Anterior cingulate cortex (tissue), 58 donors: ENCODE measurements at places on chromosomes 1 and 21.

DNA sequence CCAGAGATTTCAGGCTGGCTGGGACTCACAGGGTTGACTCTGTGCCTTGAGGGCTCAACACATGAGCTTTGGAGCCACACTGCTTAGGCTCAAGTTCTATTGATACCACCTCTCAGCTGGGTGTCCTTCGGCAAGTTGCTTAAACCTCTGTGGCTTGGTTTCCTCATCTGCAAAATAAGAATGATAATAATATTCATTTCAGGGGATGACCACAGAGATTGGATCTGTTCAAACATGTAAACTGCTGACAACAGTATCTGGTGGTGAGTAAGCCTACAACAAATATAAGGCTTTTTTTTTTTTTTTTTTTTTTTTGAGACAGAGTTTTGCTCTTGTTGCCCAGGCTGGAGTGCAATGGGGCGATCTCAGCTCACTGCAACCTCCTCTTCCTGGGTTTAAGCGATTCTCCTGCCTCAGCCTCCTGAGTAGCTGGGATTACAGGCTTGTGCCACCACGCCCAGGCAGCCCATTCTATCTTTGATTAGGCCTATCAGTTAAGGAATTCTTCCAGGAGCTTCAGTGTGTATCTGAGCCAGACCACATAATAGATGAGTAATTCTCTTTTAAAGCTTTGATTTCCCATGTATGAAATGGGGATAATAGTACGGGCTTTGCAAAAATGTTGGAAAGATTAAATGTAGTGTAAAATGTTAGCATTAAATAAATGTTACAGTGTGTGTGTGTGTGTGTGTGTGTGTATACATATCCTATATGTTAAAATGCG lies 437.6 kb downstream of the PRDM2 start:
- DNase-seq: no peak

- DNase-seq: no peak
Observed at GRCh38 chr1:92346866-92347640, 48.2 kb downstream of the RPAP2 start.

DNA sequence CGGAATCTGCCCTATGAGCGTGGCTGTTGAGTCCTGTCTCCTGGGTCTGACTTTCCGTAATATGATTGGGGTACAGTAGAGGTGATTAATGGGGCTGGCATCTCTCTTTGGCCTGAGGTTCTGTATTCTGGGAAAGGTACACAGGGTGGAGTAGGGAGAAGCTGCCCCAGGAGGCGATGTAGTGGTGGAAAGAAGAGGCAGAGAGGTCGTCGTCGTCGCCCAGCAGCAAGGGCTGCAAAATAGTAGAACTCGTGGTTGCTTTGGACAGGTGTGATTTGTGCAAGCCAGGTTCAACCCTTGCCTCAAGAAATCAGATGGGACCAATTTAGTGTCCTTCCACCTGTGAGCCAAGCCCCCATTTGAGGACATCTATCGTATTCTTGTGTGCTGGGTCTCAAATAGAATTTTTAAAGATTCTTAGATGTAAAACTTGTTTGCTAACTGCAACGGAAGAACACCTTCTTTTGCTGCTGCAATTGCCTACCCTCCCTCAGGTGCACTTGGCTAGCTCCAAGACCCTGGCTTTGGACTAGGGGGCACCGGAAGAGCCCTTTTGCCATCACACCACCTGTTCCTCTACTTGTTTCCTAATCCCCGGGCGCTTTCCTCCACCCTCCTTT lies 1.3 kb upstream of the HMGN2 start:
- no peak for DNase-seq

- no peak for DNase-seq
Observed at GRCh38 chr21:40200946-40201345, 333.7 kb downstream of the PCP4 start.

- DNase-seq: no peak
Observed at GRCh38 chr1:44089371-44090048, 29.1 kb upstream of the KLF17 start.
